Activated CD4-positive, alpha-beta T cell treated with anti-CD3 and anti-CD28 coated beads, Interleukin-2, Interleukin-4, amounts not matched to agents 100 ng/mL and 50 ng/mL, durations not matched to agents 16 hours and 8 hours (primary cell): ENCODE measurements at places on chromosomes 2 and 18.

DNA sequence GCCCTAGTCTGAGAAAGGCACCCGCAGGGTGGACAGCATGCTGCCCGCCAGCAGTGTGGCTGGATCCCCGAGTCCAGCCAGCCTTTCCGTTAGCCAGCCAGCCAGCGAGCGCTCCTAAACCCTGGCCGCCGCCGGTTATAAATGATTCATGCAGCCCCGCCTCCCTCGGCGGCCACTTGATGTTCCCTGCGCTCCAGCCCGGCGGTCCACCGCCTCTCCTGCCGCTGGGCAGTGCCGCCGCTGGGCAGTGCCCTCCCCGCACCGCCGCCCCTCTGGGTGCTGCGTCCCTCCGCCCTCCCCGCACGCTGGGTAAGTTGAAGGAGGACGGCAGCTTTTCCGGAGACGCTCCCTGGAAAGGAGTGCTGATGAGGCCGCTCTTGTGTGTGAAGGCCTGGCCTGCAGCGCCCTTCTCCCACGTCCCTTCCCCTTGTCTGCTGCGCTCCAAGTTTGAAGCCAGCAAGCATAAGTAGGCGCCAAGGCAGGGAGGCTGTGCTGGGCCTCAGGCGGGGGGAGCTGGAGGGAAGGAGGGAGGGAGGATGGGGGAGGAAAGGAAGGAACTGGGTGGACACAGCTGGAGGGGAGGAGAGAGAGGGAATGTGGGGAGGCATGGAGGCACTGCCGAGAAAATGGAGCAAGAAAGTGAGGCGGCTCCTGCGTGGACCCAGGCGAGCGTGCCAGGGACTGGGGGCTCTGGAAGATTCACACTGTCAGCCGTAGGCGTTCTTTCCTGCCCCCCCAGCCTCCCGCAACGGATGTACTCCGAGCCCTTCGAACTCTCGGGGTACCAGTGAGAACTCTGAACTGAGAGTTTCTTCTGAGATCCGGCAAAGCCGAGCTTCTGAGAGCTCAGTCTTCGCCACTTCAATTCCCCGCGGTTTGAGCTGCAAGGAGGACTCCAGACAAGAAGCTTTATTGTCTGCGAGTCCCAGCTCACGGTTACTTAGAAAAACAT, 131.9 kb downstream of the GLI2 start:
- DNase-seq: no peak

DNA sequence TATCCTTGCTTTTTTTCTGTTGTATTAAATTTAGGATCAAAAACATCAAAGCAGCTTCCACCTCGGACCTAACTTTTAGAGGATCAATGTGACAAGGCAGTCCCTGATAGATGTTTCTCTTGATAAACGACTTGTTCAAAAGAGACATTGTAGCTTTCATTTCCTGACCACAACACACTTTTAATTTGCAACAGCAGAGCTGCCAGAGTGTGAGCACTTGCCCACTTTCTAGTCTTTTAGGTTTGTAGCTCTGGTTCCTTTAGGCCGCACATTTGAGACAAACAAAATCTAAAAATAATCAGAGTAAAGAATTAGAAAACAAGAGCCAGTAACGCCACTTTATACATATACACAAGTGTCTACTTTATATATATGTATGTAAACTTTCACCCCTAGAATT, 3.1 kb downstream of the FIGN start:
- DNase-seq: no peak

GRCh38 chr2:102540882-102541281, 67.9 kb downstream of the SLC9A4 start:
- DNase-seq: no peak

DNA sequence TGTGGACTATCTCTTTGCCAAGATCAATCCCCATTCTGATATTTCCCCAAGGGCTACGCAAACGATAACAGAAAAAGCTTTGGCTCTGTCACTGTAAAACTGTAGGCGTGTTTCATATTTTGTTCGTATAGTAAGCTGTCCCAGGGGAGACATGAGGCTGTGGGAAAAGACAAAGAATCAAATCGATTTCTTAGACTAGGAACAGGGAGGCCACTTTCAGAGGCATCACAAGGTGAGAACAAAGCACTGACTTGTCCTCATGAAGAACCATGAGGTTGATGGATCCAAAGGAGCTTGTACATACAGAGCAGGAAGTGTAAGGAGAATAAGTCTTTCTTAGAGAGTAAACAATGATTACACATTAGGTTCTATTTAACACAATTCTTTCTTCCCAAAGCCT, 255.7 kb downstream of the HNMT start:
- DNase-seq: no peak

DNA sequence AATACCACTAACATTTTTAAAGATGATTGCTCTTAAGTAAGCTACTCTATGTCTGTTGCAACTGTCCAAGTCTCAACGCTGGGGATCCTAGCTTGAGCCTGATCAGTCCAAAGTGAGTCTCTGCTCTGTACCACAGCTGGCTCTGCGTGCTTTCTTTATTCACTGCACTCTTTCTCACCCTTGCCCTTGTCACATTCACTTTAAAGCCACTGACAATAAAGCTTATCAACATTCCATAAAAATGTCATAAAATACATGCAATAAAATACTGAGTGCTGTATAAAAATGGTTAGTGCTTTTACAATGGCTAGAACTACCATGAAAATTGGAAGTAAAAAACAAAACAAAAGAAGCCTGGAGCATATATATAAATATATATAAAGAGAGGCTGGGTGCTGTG, 45.5 kb upstream of the LRRTM4 start:
- DNase-seq: no peak

GRCh38 chr18:21833604-21834298, 93.2 kb downstream of the MIB1 start:
- no peak for DNase-seq

GRCh38 chr2:163949693-163950092, 213.9 kb upstream of the FIGN start:
- no peak for DNase-seq

DNA sequence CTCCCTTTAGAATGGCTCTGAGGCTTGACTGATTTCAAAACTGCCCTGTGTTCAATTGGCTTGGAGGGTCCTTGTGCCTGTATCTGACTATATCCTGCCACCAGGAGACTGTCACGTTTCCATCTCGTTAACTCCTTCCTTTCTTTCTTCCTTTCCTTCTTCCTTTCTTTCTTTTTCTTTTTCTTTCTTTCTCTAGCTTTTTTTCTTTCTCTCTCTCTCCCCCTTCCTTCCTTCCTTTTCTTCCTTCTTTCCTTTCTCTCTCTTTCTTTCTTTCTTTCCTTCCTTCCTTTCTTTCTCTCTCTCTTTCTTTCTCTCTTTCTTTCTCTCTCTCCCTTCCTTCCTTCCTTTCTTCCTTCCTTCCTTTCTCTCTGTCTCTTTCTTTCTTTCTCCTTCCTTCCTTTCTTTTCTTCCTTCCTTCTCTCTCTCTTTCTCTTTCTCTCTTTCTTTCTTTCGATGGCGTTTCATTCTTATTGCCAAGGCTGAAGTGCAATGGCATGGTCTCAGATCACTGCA, 38.1 kb upstream of the EML6 start:
- no peak for DNase-seq

- no peak for DNase-seq
These were observed 38.1 kb downstream of the RALB start for GRCh38 chr2:120290737-120291136.

GRCh38 chr2:5977477-5977876, 285.3 kb downstream of the SOX11 start:
- DNase-seq: no peak

- no peak for DNase-seq
These were observed 18.1 kb downstream of the ABCB11 start for GRCh38 chr2:169012812-169013627.

- no peak for DNase-seq
These were observed 90.5 kb downstream of the USP40 start for GRCh38 chr2:233476063-233476410.

DNA sequence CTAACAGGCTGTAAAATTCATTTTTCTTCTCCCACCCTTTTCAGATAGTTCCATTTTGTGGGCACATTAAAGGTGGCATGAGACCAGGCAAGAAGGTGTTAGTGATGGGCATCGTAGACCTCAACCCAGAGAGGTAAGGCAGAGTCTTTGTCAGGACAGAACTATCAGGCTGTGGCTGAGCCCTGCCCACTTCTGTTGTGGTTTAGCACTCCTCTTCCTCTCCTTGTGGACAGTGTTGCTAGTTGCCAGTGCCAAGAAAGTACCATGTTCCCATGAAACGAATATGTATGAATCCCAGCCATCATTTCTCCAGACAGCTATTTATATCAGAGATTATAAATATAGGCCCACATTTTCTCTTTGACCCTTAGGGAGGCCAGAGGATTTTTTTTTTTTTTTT, 1.6 kb downstream of the LGALSL start:
- DNase-seq: no peak

DNA sequence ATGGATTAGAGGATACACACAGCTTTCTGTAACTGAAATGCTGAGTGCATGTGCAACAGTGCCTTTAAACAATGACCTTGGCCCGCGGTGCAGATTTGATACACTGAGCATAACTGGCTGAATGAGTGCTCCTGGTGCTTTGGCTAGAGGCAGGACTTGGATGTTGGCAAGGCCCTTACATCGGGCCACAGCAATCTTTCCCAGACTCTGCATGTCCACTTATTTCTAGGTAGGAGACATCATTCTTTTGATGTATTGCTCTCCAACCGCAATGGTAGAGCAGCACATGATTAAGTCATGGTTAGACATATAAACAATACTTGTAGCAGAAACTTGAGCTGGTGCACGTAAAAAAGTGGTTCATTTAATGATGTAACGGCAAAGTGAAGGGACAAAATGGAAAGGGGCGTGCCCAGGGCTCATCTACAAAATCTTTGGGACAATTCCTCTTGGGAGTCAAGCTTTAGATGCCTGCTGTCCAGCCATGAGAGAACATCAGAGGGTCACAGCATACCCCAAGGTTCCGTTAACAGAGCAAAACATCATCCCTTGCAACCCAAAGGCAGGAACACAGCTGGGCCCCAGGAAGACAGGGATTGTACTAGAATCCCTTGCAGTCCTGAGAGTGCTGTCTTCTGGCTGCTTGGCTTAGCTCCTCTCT, 43.4 kb downstream of the RAB31 start:
- no peak for DNase-seq

DNA sequence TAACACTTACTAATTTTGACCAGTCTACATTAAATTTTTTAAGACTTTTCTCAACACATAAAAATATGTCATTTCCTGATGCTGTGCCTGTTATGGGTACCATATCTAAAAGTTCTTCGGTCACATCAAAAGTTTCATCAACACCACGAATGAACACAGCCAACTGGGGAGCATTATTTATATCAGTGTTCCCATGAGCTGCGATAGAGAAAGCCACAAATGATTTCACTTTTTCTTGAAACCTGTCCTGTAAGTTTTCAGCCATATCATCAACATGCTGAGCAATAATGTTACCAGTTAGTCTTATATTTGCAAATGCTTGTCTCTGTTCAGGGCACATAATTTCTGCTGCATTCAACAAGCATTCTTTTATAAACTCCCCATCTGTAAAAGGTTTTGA, 30.4 kb upstream of the NCL start:
- DNase-seq: peak; percentile 6

DNA sequence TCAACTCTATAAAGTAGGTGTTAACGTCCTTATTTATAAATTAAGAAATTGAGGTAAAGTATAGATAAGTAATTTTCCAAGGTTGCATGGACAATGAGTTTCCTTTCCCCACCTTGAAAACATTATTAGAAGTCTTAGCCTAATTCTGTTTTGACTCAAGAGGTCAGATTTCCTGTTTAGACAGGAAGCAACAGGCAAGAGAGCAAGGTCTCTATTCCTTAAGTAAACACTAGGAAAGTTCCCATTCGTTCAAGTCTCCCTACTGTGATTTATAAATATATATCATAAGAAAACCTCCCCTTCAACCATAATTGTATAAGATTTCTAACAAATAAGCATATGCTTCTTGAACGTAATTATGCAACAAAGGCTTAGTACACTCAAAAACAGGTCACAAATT, 40.3 kb downstream of the CLASP1 start:
- DNase-seq: no peak

DNA sequence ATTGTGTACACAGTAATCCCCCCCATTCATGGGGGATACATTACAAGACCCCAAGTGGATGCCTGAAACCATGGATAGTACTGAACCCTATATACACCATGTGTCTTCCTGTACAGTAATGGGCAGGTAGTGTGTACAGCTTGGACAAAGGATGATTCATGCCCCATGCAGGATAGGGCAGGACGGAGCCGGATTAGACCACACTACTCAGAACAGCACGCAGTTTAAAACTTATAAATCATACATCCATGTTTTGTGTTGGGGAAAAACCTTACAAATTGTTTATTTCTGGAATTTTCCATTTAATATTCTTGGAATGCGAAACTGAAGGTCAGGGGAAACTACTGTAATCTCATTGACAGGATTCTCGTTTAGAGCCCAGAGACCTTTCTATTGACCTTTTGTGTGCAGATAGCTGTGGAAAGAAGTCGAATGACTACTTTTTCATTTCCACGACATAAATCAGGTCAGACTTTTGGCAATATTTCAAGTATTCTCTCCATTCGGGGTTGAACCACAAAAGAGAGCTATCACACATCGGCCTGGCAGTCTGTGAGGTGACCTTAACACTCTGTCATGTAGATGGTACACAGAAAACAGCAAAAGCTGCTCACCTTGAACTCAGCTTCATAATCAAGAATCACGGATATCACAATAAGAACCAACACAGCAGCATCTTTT, 9.9 kb upstream of the YPEL5 start:
- DNase-seq: no peak

- DNase-seq: no peak
These were observed 251.6 kb downstream of the TNS1 start for GRCh38 chr2:217751192-217751591.

DNA sequence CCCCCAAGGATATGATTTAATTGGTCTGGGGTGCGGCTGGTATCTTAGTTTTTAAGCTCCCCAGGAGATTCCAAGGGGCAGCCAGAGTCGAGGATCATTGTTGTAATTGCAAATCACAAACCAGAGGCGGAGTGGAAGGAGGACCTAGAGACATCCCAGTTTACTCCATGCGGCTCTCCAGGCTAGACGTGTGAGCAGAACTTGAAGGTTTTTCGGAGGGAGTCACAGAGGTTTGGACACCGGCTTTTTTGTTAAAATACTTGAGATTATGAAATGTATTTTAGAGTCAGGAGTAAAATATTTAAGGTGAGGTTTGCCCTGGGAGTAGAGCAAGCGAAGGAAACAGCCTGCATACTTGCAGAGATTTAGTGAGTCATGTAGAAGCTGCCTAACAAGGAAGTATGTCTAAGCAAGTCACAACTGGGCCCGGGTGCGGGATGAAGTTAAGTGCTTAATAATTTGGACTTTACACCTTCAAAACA, 39.5 kb downstream of the TGOLN2 start:
- no peak for DNase-seq
